ENCODE measurements at places on chromosomes 11 and 22.

DNA sequence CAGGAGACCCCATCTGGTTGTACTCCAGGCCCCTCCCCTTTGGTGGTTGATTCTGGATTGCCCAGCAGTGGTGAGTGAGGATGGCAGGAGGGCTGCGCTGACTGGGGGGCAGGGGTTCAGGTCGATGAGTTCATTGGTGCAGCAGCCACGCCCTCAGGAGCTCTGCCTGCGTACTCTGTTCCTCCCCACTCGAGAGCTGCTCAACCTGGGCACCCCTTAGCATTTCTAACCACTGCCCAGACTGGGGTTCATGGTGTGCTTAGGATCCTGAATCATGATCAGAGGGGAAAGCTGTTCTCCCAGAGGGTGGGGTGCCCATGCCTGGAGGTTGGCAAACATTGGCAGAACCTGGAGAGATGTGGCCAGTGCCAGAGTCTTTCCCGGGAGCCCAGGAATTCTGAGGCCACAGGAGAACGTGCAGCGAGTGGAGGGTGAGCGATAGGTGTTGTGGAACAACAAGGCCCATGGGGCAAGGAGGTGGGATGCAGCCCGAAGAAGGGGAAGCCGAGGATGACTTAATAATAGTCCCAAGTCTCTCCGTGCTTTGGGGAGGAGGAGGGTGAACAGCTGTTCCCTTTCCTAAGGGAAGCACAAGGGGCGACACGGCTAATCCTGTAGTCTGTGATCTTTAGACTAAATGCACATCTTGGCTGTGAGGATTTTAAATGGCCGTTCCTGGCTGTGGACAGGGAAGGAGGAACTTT lies 75.5 kb downstream of the SCN3B start:
- DNase-seq: no peak

- DNase-seq: no peak
Observed at GRCh38 chr22:23835484-23836144, 3.2 kb downstream of the DERL3 start.

DNA sequence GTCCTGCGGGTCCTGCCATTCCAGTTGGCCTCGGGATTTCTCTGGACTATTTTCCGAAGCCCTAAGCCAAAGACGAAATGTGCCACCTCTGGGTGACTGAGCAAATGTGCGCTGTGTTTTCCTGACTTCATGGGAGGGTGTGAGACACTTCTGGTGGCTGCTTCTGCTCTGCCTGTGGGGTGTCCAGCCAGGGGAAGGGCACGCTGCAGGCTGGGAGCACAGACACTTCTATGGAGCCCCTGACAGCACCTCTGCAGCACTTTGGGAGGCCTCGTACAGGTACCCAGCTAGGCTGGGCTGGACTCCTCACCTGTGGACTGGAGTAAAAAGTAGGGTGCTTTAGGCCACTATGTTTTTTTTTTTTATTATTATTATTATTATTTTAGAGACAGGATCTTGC lies 17.7 kb downstream of the TANGO2 start:
- DNase-seq: no peak

- no peak for DNase-seq
Observed at GRCh38 chr11:47258317-47258902, 614 bp downstream of the NR1H3 start.

- DNase-seq: peak; percentile 58
Observed at GRCh38 chr11:7442588-7443215, 42.6 kb upstream of the OLFML1 start.

DNA sequence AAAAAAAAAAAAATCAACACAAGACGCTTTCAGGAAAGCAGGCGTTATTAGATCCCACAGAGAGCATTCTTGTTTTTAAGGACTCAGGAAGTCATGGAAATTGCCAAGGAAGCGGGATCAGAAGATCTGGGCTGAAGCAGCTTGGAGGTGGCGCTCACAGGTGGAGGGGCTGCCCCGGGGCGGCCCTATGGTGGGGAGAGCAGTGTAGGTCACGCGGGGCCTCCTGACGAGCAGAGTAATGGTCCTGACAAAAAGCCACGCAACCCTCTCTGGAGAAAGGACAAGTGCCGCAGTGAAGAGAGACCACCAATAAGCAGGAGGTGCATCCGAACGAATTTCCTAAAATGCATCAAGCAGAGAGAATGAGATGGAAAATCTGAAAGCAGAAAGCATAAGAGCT lies 407.0 kb downstream of the BRD1 start:
- DNase-seq: no peak

DNA sequence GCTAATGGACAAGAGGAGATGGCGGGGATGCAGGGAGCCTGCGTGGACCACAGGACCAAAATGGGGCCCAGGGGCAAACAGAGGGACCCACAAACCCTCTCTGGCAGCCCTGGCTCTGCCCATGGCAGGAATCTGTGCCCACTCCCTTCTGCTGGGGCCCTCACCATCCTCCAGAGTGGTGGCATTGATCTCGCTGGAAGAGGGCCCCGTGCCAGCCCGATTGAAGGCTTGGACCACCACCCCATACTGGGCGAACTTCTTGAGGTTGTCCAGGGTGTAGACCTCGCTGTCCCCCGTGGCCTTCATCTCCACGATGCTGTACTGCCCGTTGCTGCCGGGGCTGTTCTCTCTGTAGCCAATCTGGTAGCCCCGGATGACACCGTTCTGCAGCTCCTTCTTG lies 137.1 kb downstream of the CEP164 start:
- no peak for DNase-seq

- DNase-seq: no peak
Observed at GRCh38 chr11:33540946-33541915, 159.4 kb downstream of the C11orf91 start.

DNA sequence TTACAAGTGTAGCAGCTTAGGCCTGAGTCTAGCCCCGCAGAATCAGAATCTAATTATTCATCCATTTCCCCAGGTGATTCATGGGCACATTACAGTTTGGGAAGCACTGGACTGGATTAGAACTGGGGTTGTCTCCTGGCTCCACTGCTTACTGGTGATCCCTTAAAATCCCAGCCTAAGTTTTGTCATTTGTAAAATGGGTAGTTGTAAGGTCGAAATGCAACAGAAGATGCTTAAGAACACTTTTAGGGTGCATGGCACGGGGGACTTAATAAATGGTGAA lies 1.3 kb downstream of the STX3 start:
- DNase-seq: no peak

DNA sequence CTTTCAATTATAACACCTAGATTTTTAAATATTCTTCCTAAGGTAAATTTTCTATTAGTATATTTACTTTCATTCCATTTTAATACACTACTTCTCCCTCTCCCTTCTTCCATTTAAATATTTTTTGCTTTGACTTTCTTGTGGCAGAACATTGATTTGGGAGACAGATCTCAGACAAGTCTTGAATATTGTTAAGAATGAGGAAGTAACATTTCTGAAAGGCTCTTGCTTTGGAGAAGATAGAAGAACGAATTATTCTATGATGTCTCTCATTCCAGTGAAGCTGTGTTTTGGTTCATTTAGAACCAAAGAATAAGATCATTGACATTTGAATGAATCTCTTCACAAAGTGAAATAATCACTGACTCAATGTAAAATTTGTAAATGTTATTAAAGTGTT lies 2.4 kb downstream of the IPO7 start:
- DNase-seq: no peak

- DNase-seq: no peak
Observed at GRCh38 chr11:132099692-132100091, 729.3 kb downstream of the NTM start.
